Hindlimb muscle (tissue), 1 donor: ENCODE measurements at places on chromosomes 12 and 14.

DNA sequence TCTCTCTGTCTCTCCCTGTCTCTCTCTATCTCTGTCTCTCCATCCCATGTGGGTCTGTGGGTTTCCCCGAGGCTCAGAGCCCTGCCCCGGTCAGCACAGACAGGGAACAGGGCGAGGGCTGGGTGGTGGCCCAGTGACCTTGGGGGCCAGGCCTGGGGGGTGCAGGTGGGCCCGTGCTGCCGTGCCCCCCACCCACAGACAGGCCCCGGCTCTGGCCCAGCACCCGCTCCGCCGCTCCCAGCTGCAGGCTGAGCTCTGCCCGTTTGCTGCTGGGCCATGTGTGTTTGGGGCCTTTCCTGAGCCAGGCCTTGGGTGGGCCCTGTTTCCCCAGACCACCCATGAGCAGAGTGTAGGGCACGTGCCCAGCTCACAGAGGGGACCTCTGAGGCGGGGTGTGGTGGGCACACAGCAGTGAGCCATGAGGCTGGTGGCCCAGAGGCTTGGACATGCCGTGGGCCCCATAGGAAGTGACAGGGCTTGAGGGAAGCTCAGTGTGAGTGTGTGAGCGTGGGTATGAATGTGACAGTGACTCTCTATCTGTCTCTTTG, 51.0 kb downstream of the TMEM121 start:
- DNase-seq, result no peak

GRCh38 chr14:48748151-48748675, 838.0 kb downstream of the RPS29 start:
- DNase-seq, result no peak

DNA sequence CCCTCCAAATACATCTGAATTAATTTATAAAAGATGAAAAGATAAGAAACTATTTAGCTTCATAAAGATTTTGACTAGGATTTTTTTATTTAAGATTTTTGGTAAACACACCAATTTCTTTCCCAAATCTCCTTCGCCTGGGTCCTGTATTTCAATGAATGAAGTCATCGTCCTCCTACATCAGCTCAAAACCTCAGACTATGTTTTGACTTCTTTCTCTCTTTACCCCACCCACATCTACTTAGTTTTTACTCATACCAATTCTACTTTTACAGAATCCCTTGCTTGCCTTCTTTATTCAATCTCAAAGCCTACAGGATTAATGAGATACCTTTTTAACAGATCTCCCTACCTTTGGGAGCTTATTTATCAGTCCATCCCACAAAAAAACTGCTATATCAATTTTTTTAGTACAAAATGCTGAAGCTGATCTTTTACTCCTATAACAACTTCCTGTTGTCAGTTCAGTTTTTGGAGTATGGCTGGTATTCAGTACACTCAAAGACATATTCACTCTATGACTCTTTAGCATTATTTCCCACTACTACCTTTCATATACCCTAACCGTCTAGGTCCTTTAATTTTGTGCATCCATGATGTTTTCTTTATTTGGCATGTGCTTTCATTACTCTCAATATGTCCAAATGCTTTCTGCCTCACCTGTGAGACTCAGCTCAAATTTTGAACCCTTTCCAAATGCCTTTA, 18.7 kb upstream of the CCDC91 start:
- DNase-seq, result no peak

GRCh38 chr12:107014055-107014454, 27.1 kb upstream of the MTERF2 start:
- no peak for DNase-seq

- no peak for DNase-seq
Observed at GRCh38 chr14:55361190-55361589, 50.4 kb downstream of the ATG14 start.

- DNase-seq, result no peak
Observed at GRCh38 chr12:51726931-51727330, 121.6 kb downstream of the FIGNL2 start.

- no peak for DNase-seq
Observed at GRCh38 chr14:70697701-70698100, 56.0 kb downstream of the TTC9 start.

DNA sequence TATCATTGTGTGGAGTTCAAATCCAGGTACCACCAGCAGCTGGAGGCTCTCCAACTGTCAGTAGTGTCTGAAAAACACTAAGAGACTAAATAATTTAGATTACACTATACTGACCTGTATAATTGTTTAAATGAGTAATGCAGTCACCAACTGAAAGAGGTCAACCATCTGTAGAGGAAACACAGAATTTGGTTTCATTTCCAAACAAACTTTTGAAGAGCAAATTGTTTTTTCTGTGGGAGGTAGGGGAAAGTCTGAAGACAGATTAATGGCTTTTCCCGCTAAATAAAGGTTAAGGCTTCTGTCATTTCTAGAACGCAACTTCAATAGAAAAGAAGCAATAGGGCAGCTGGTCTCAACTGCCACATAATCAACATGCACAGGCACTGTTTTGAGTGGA, 462.6 kb downstream of the PRKD1 start:
- no peak for DNase-seq

DNA sequence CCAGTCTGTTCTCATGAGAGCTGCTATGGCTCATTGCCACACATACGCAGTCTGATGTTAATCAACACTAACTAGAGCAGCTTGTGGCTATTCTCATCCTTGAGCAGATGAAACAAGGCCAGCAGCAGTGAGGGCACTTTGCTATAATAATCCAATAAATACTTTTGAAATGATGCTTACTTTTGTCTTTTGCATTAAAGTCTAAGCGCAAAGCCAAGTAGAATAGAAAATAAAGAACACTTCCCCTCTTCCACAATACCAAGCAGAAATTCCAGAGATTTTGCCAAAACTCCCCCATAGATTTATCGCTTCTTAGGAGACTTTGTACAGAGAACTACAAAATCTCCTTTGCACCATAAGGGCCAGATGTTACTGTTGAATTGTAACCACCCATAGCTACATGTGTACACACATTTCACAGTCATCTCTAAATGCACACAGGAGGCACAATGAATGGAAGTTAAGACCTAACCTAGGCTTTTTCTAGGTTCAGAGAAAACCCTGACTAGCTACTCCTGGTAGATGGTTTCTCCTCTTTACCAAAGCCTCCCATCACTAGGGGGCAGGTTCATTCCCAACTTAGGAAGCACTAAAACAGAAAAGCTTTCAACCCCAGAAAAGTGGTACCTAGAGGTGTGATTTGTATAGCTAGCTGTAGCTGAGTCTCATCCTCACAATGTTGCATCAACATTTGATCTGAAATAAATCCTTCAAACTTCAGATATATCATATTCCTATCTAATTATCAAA, 119.3 kb downstream of the HMGA2 start:
- no peak for DNase-seq

DNA sequence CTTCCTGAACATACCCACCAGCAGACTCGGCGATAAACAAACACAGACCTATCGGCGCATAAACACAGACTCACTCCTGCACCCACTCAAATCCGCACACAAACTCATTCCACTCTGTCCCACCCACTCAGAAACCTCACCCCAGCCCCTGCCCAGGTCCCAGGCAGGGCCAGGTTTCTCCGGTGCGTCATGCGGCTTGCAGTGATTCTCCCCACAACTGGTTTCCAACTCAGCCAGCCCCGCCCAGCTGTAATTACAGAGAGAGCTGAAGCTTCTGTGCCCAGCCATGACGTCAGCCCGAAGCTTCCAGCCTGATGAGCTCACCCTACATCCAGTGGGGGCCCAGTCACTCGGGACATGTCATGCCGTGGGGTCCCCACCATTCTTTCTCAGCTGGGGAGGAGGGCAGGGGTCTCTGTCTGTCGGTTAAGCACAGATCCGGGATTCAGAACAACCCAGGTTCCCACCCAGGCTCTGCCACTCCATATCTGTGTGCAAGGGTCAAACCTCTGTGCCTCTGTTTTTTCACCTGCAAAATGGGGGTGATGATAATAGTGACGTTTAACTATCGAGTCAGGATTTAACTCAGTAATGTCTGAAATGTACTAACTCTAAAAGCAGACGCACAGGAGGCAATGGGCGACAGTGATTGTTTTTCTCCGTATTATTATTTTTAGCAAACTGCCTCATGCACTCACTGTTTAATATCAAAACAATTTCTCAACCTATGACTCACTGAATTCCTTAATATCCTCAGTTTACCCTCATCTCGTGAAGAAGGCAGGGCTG, 2.3 kb upstream of the HSPB8 start:
- peak; percentile 78 for DNase-seq

DNA sequence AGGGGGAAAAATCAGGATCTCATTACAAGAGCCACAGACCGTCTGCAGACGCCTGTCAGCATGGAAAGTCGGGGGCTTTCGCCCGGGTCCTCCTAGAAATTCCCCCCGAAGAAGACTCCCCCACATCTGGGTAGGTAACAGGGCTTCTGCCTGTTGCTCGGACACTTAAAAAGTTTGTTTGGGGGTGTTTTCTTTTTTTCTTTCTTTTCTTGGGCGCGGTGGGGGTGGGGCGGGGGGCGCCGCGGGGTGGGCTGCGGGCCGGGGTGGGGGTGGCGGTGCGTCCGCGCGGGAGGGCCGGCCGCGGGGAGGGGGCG, 358 bp downstream of the ELK3 start:
- DNase-seq, result no peak

DNA sequence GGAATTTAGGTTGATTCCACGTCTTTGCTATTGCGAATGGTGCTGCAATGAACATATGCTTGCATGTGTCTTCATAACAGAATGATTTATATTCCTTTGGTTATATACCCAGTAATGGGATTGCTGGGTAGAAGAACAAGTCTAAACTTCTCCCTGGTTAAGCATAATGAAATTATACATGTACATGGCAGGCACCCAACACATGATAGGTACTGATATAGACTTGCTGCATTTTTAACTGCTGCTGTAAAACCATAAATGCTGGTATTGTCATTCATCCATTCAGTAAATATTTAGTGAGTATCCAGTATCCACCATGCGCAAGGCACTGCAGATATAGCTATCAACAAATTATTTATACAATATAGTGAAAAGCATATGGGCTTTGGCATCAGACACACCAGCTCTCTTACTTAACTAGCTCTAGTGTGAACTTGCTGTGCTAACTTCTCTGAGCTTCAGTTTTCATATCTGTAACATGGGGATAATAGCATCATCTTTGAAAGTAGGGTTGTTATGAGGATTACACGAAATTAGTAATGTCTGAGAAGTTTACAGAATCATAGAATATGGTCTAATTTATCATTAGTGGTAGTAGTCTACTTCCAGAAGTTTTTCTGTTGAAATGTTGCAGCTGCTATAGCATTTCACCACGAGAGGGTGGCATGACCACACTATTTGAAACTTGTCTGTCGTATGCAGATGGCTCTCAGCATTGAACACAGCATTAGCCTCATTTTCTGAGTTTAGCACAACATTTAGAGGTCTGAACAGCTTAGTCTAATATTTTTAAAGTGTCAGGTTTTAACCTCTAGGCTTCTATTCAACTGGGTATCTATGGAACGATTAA, 32.0 kb upstream of the SEL1L start:
- peak; percentile 40 for DNase-seq

DNA sequence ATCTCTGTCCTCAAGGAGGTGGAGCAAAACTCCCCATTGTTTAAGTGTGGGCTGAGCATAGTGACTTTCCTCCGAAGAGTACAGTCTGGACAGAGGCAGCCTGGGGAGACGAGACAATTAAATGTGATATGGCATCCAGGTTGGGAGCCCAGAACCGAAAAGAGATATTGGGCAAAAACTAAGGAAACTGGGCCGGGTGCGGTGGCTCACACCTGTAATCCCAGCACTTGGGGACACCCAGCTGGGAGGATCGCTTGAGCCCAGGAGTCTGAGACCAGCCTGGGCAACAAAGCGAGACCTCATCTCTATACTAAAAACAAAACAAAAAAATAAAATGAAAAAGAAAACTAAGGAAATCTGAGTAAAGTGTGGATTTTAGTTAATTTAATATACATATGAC, 35.9 kb upstream of the JDP2 start:
- DNase-seq, result no peak

DNA sequence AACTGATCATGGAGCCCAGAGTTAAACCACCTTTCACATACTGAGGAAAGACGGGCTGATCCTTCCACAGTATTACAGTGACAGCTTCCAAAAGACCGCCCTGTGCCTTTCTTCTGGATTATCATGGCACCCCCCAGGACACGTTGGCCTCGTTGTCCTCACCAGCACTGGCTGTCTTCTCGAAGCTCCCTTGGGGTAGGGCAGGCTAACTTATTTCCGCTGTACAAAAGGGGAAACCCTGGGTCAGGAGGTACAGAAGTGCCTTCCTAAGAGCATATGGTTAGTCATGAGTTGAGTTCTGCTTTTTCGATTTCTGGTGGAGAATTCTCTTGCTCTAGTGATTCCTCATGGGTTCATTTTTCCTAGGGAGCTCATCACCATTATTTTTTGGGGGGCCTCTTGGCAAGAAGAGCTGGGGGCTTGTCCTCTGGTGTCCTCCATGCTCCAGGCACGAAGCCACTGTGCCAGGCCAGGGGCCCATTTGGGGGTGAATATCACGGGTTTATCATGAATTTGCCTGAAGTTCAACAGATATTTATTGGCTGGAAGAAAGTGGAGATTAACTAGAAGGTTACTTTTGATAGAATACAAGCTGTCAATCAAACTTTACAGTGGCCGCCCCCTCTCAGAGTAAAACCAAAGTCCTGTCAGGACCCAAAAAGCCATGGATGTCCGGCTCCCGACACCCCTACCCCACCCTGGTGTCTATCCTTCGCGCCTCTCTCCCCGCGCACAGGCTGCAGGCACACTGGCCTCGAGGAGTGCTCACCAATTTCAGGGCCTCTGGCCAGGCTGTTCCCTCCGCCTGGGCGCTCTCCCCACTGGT, 8.8 kb upstream of the TRAF3 start:
- no peak for DNase-seq

GRCh38 chr14:92706386-92706785, 42.0 kb downstream of the LGMN start:
- DNase-seq, result no peak

GRCh38 chr12:85179680-85180270, 100.2 kb upstream of the ALX1 start:
- DNase-seq, result no peak

- no peak for DNase-seq
Observed at GRCh38 chr12:56145217-56145616, 7.2 kb upstream of the MYL6B start.

DNA sequence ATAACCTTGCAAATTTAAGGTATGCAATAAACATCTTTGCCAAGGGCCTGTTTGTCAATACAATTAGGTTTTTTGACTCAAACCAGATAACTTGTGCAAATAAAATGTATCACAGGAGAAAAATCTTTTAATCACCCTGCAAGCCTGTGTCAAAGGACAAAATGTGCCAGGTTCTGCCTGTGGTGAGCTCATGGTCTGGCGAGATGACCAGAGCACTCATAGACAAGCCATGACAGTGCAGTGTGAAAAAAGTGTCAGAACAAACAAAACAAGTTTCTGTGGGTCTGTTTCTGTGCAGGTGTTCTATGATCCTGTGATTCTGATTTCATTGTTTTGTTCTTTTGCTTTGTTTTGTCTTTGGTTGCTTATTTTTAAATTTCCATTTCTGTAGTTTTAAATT, 847.2 kb downstream of the VRK1 start:
- no peak for DNase-seq
